ENCODE measurements at places on chromosomes 11 and 22.

DNA sequence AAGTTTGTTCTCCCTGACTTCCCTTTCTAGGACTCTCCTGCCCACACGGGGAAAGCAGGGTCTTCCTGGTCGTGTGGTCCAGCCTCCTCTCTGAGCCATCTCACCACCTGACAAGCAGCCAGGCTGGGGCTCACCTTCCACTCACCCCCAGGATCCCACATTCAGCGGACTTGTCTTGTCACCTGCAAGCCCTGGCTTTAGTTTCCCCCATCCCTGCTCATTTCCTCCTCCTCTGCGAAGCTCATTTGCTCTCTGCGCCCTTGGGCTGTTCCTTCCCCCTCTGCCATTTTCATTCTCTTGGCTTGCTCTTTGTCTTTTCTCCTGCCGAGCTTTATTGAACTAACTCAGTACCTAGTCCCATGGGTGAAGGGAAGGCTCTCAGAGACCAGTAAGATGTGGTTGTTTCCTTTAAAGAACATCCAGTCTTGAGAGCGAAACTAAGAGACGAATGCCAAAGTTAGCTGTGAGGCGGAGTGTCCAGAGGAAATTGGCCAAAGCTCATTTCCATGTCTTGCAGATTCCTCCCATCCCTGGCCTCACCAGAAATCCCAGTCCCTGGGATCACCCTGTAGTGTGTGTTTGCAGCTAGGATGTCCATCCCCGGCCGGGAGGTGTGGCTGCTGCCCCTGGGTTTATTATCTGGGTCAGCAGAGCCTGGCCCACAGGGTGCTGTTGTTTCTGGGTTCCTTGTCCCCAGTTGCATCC lies 2.0 kb downstream of the ST14 start:
- DNase-seq = no peak

DNA sequence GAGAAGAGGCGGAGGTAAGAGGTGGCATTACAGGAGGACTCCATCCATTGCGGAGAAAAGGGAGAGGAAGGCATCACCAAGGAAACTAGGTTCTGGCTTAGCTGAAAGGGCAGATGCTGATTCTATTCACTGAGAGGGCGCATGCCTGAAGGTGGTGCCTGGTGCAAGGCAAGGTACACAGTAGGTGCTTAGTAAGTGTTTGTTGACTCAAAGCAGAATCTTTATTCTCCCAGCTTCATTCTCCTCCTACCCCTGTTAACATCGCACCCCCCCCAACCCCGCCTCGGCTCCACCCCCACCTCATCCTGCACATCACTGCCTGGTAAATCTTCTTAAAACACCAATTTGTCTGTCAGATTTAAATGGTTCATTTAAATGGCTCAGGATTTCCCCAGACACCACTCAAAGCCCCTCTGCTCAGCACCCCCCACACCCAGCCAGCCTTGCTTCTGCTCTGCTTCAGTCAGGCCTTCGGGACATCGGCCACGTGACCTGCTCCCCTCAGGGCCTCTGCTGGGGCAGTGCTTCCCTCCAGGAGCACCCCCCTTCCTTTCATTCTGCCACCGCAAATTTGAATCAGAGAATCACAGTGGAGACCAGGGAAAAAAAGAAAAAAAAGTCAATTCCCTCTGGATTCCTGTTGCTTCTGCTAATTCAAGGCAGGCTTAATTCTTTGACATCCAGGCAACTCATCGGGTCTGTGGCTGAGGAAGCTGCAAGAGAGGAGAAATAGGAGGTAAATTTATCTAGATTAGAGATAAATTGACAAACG lies 17.8 kb upstream of the RCN1 start:
- DNase-seq = no peak

- DNase-seq = no peak
Measured at GRCh38 chr22:37926771-37927636, 20.9 kb downstream of the MICALL1 start.

DNA sequence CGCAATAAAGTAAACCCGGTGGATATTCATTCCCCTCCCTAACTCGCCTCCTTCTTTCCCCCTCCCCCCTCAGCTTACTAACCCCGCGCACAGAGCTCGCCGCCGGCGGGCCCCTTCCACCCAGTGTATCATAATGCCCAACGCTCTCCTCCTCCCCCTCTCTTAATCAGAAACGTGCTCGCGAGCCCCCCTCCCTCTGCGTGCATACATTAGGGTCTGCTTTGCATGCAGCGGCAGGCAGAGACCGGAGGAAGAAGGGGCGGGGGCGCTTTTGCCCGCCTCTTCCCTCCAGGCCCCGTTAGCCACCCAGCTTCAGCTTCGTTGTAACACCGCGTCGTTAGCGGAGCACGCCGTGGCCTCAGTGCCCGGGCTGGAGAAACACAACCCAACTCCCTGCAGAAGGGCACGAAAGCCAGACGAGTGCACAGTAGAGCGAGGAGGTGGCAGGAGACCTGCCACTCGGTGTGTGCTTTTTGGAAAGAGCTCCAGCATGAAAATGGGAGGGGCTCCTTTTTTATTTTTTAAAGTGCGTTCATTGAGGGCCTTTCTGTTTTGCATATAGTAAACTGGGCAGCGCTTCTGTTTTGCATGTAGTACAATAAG lies 901 bp upstream of the KMT2A start:
- DNase-seq = peak; percentile 84

DNA sequence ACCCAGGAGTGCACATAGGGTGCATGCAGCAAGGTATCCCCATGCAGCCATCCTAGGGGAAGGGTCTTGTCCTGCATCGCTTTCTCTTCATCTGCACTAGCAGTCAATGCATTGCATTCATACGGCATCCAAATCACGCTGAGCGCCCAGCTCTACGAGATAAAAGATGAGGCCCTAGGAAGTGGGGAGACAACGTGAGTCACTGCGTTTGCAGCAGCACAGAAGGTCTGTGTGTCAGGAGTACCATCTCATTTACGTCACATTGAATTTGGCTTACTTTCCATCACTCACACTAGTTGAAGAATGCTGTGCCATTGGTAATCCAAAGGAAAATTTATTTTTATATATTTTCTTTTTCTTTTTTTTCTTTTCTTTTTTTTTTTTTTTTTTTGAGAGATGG lies 2.5 kb upstream of the ST14 start:
- no peak for DNase-seq

- DNase-seq = no peak
Measured at GRCh38 chr11:58963551-58964104, 24.3 kb downstream of the GLYATL1 start.

GRCh38 chr22:24146194-24146616 lies 35.1 kb upstream of the SUSD2 start:
- DNase-seq = peak; percentile 53

- no peak for DNase-seq
Measured at GRCh38 chr11:22521226-22521625, 104.4 kb downstream of the FANCF start.

DNA sequence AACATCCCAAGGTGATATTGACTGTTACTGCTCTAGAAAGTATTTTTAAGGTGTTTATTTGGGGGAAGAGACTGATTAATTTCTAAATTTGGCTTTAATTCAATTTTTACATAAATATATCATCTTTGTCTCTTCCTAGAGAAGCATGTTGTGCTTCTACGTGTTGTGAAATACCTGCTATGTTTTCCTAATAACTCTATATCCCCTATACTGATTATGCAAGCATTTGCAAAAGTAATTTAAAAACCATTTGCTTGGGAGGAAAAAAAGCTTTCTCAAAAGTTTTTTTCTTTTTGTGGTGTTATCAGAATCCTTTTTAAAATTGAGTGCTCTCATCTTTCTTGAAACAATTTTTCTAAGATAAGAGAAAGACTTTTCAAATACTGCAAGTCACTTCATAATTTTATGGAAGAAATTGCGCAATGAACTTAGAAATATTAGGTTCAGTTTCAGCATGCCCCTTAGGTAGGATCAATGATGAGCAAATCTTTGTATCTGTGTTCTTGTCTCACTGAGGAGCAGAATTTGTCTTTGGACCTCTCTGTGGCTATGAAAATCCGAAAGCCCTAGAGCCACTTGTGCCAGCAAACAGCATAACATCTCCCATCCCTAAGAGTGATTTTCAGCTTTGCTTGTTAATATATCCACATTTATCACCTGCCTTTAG lies 7.4 kb upstream of the BLID start:
- no peak for DNase-seq

GRCh38 chr11:9341638-9342178 lies 27.3 kb upstream of the TMEM41B start:
- no peak for DNase-seq

DNA sequence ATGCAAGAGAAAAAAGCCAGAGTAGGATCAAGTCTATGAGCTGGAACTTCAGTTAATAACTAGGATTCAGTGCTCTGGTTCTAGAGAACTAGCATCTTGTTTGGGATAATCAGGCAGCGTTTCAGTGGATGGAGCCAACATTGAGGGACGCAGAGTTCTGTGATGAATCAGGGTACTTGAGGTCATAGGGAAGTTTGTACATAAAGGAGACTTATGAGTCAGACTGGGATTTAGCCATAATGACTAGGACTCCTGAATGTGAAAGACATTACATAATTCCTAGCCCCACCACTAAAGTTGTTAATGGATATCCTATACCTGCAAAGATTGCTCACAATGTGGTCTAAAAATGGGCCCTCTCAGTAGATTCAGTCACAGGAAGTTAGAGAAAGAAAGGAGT lies 6.8 kb downstream of the SLN start:
- DNase-seq = no peak

GRCh38 chr11:127193950-127194349 lies 193.4 kb upstream of the KIRREL3 start:
- no peak for DNase-seq

DNA sequence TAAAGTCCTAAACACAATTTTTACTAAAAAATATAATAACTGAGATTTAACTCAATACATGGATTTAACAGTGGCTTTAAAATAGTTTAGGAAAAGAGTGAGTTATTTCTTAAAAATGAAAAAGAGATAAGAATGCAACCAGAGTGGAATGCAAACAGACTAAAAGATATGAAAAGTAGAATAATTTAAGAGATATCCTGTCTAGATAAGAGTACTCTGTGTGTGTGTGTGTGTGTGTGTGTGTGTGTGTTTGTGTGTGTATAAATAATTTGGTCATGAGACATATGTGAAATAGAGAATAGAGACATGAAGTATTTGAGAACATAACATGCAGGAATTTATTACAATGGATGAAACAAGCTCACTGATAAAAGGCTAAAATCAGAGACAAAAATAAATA lies 986.9 kb upstream of the CHORDC1 start:
- DNase-seq = no peak

DNA sequence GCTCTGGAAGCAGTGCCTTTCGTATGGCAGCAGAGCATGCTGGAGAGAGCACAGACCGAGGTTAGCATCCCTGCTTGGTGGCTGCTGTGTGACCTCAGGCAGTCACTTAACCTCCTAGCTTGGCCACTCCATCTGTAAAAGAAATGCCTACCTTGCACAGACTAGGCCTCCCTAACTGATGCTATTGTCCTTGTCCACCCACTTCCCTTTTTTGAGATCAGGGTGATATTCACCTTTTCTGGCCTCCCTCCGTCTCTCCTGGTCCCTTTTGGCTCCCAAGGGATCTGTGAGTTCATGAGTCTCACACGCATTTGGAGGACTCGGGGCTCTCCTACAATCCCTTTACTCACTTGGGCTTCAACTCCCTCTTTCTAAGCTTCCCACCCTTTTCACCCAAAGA lies 37.2 kb downstream of the TECTA start:
- DNase-seq = no peak

- no peak for DNase-seq
Measured at GRCh38 chr11:214083-214482, 6.6 kb downstream of the RIC8A start.

DNA sequence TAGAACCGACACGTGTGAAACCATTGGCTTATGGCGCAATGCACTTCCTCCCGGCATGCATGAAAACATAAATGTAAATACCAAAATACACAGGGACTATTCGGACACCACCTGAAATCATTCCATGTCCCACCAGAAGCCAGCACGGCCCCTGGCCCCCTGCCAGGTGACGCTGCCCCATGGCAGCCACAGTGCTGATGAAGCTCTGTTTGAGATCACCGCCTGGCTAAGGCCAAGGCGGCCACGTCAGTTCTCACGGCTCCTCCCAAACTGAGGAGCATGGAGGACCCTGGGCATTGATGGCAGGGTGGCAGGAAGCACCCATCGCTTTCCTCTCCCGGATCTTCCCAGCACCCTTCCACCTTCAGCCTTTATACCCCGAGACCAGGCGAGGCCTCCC lies 89.5 kb downstream of the CDKN1C start:
- DNase-seq = no peak

- DNase-seq = no peak
Measured at GRCh38 chr11:111386611-111387150, 7.6 kb upstream of the POU2AF1 start.

DNA sequence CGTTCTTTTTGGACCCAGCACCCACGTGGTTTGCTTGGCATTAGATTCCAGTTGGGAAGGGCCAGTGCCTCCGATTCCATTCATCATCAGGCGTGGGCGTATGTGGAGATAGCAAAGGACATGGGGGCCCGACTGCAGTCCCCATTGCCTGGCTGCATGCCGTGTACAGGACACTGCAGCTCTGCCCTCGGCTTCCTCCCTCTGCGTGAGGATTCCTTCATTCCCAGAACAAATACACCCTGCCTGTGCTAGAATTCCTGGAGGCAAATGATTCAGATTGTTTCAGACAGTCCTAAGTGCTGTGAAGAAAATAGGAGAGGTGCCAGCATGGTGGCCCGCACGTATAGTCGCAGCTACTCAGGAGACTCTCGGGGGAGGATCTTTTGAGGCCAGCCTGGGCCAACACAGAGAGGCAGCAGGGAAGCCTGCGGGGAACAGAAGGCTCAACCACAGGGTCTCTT lies 15.4 kb downstream of the DERL3 start:
- no peak for DNase-seq

DNA sequence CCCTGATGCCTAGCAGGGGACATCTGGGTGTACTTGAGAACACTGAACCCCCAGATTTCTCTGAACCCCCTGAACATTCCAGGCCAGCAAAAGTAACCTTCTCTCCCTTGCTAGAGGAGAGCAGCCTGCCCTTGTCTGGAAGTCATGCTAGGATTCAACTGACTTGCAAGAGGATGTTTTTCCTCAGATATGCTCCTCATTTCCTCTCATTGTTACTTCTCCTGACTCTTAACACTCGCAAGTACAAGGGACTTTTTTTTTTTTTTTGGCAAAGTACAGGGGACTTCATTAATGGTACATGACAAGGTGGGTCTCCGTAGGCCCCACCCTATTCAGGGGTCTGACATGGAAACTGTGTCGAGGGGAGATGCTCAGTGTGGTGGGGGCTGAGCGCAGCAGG lies 6.3 kb upstream of the MCHR1 start:
- no peak for DNase-seq

DNA sequence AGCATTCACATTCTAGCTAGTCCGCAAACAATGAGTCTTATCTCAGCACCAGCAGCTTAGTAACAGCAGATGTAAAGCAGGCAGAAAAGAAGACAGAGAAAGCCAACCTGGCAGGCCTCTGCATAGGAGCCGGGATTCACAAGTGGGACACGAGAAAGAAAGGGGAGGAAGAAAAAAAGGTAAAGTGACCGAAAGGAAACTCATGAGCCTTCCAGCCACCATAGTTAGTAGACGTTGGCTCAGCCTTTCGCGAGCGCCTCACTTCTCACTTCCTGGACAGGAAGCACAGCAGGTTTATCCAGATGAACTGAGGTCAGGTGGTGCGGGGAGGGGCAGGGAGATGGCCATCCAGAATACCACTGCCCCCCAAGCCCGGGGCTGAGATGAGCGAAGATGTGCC lies 19.7 kb upstream of the KAT5 start:
- no peak for DNase-seq
